T-cell (primary cell): ENCODE measurements at places on chromosomes 7 and 10.

- no peak for DNase-seq
Observed at GRCh38 chr10:95837356-95837776, 70.4 kb upstream of the CC2D2B start.

GRCh38 chr7:127652333-127653248 is 597 bp downstream of the SND1 start:
- DNase-seq = no peak

DNA sequence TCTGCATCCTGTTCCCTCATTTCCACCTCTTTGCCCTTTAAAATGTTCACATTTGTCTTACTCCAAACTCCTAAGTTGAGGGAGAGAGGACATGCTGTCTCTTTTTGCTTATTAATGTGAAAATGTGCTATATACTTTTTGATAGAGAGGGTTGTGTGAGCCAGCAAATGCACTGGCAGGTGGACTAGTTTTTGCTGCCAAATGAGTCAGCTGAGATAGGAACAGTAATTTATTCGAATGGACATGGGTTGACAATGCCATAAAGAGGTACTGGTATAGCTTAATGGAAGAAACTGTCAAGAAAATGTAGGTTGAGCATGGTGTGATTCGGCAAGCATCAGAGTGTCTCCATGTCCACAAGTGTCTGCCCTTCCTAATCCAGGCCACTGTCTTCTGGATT is 9.2 kb upstream of the TRUB1 start:
- DNase-seq = no peak

DNA sequence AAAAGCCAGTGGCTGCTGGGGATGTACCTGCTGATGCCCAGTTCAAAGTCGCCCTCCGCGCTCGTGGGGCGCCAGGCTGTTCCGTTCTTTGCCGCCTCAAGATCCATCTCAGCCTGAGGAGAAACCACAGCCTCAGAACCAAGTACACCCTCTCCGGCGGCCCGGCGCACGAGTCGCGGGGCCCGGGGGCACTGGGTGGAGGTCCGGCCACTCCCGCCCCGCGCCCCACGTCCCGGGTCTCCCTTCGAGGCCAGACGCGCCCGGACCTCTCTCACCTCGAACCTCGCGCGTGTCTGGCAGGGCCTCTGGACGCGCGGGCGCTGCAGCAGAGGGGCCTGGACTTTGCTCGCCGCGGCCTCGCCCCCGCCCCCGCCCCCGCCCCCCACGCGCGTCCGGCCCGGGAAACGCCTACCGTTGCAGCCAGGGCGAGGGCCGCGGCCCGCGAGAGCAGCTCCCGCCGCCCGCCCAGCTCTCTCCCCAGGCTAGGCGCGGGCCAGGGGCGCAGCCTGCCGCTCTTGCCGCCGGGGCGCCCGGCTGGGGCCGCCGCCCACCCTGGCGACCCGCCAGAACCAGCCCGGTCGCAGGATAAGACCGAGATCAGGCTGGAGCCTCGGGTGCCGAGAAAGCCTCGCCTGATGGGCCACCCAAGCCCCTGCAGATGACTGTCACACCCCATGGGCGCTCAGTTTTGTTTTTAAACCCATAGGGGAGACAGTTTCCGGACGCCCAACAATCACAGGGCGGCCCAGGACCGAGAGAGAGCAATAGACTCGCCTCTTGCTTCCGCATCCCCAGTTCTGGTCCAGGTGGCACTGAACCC is at the start of gene ABCB4:
Gene ABCB4, minus strand, starts transcription at position 322 of the 820 bp plus-strand sequence. Its CDS starts 215 bp downstream, at position 107.
- DNase-seq = no peak

- DNase-seq = no peak
Observed at GRCh38 chr10:75403939-75404814, 2.6 kb upstream of the ZNF503 start.

DNA sequence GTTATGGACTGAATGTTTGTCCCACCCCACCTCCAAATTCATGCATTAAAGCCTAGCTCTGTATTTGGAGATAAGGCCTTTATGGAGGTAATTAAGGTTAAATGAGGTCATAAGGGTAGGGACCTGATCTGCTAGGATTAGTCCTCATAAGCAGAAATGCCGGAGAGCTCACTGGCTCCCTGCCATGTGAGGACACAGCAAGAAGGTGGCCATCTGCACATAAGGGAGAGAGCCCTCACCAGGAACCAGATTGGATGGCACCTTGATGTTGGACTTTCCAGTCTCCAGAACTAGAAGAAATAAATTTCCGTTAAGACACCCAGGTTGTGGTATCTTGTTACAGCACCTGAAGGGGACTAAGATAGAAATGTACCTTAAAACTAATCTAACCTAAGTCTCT is 816.1 kb upstream of the C7orf33 start:
- DNase-seq = no peak

DNA sequence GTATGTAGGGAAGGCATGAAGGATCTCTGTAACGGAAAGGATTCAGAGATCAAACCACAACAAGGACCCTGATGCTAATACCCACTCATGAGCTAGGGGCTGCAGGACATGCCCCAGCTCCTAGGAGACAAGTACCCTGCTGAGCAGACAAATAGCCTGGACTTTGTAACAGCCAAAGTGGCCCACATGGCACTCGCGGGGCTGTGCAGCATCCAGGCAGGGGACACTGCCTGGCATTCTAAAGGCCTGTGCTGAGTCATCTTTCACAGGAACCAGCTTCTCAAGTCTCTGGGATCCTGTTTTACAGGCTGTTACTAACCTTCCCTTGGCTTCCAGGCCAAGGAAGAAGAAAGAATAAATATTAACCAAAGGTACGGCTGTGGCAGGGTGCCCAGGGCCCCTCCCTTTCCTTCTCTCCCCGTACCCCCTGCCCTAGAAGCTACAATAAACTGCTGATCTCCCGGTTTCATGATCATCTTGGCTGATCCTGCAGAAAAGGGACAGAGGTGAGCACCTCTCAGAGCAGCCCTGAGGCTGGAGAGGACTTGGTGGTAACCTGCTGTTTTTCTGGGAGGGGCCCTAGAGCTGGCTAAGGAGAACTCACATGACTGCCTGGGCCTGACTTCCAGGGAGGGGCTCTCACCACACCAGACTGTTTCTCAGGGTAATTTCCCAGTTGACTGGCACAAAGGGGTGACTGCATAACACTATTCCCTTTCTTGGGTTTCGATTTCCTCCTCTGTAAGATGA is 4.2 kb upstream of the RPEL1 start:
- no peak for DNase-seq

- DNase-seq = no peak
Observed at GRCh38 chr10:71332466-71332865, 13.4 kb downstream of the SLC29A3 start.

GRCh38 chr10:90180886-90181691 is 479.7 kb downstream of the KIF20B start:
- DNase-seq = no peak

DNA sequence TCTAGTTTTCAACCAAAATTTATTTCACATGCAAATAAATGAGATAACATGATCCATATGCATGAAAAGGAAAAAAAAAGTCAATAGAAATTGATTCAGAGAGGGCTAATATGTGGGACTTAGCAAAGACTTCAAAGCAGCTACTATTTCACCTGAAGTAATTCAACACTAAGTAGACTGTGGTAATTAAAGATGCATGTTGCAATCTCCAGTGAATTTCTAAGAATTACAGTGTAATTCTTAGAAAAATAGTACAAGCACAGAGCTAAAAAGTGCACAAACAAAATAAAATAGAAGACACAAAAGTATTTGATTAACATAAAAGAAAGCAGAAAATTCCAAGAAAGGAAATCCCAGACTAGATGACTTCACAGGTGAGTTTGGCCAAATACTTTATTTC is 25.7 kb downstream of the GPR22 start:
- DNase-seq = no peak

DNA sequence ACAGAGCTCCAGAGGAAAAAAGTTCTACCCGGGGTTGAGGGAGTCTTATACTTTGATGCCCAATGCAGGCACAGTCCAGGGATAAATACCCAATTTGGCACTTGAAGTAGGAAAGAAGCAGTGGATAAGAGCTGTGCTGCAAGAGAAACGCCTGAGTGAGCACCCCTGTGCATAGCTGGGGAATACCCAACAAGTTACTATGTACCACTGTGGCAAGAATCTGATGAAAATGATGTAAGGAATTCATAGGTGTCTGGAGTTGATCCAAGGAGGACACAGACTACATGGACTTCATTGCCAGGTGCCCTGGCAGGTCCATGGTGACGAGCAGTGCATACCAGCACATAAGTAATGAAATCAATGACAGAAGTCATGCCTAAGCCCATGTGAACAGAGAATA is 183.7 kb upstream of the FEZF1 start:
- no peak for DNase-seq

- DNase-seq = no peak
Observed at GRCh38 chr7:114100810-114101209, 182.0 kb upstream of the PPP1R3A start.

- DNase-seq = peak; percentile 34
Observed at GRCh38 chr10:80356563-80356988, at the start of the genes DYDC1 and DYDC2. TSS of gene DYDC1 (minus strand) at chr10:80356755. CDS start at chr10:80352601, 4,154 bp downstream. TSS of gene DYDC2 (plus strand) at chr10:80356781. CDS start at chr10:80362444, 5,663 bp downstream.

DNA sequence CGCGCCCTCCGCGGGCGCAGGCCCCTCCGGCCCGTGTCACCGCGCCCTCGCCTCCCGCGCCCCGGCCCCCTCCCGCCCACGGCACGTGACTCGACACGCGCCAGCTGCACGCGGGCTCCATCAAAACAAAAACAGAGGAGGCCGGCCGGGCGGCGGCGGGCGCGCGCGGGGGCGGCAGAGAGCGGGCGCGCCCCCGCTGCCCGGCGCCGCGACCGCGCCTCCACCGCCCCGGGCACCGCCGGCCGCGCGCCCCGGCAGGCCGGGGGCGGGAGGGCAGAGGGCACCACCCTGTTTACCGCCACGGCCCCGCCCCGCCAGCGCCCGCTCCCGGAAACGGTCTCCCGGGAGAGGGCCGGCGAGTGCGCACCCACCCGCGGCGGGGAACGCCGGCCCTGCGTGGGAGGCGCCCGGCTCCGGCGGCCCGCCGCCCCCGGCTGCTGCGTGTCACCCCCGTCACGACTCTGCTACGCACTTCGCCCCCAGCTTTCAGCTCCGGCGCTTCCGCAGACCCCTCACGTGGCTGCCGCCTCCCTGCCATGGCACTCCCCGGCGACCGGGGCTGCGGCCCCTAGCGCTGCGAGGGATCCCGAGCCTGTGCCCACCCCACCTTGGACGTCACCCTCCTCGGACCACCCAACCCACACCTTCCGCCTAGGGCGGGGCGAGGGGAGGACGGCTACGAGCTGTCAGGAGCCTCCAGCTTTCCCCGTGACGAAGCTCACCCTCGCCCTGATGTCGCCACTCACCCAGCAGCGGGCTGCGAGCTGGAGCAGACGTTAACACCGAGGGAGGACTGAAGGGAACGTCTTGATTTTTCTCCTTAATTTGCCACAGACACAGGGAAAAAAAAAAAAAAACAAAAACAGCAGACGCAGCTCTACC is 221.6 kb upstream of the MKLN1 start:
- peak; percentile 88 for DNase-seq

GRCh38 chr10:99924451-99925255 is 85.1 kb downstream of the DNMBP start:
- no peak for DNase-seq

DNA sequence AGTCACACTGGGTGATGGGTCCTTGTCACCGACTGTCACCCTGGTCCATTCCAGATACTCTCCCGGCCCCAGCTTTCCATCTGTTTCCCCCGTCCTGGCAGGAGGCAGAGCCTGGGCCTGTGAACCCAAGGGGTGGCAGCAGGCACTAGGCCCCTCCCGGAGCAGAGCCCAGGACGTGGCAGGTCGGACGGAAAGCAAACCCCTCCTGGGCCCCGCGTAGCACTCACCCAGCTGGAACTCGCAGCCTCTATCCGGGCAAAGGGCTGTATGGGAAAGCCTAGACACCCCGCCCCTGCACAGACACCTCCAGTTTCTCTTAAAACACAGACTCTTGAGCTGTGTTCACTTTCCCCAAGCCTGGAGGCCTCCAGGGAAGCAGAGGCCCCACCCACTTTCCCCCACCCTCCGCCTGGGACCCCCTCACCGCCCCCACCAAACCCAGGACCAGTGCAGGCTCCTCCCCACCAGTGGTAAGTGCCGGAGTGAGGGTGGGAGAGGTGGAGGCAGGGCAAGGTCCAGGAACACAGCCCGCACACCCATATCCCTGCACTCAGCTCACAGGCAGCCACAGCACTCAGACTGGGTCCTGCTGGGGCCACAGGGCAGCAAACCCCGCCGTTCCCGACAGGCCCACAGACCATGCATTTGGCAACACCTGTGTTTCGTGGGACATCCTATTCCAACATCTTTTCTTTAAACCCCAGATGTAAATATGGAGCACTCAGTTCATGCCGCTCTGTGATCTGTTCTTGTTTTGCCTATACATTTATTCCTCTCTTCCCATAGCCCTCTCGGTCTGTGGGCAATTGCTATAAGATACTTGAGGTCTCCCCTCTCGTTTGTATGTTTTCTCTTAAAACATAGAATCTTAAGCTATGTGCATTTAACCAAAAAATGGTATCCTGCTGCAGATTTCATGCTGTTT is 98.2 kb upstream of the PDGFA start:
- no peak for DNase-seq

- DNase-seq = no peak
Observed at GRCh38 chr7:134016942-134017303, 110.2 kb upstream of the LRGUK start.

- no peak for DNase-seq
Observed at GRCh38 chr7:107977048-107977447, 25.9 kb downstream of the LAMB1 start.

GRCh38 chr10:29482591-29483431 is 152.0 kb downstream of the SVIL start:
- DNase-seq = no peak

DNA sequence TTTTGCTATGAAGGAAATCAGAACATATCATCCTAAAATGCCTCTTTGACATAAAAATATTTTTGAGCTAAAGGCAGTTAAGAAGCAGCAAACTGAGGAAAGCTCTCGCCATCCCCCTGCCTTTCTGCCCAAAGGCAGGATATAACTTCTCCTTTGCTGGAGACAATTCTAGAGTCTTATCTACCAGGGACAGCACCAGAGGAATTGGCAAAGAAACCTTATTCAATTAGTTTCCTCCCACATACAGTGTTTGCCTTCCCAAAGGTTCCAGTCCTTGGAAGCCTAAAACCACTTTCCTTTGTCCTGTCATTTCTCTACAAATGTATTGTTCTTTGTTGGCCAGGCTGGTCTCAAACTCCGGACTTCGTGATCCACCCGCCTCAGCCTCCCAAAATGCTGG is 33.7 kb downstream of the MASTL start:
- no peak for DNase-seq
